Effector memory CD8-positive, alpha-beta T cell (primary cell): ENCODE measurements at places on chromosomes 3 and 15.

DNA sequence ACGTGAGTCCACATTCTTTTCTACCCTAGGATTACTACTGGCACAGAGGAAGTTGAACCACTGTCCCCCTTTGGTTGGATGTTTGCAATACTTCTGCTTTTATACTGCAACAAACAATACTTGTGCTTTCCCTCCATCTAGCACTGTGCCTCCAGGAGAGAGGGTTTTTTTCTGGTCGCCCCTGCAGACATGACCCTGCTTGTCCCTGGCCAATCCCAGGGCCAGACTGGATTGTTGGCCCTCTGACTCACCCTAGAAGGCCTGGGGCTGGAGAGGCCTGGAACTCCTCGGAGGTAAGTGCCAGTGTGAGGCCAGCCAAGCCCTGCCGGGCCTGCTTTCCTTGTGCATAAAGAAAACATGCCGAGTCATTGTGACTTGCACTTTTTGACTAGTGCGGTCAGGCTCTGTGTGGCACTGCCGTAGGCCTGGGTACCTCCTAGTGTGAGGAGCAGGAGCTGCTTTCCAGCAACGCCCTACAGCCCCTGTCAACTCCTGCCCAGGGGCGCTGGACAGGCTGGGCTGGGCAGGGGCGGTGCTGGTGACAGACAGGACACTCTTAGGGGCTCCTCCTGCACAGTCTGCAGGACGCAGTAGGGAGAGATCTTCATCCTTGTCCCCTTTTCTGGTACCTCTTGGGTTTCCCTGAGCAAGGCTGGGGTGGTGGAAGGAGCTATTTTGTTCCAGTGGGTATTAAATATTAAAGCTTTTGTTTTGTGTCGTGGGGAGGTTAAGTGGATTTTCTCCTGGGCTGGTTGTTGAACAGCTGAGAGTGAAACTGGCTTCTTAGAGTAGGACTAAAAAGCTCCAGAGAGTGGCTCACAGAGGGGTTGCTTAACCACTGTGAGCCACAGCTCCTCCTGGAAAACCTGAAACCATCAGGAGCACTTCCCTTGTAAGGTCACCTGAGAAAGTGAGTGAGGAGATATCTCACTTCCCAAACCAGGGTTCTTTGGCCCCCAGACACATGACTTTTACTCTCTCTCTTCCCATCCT is 14.4 kb upstream of the TKT start:
- peaks cover 8% of the 10 kb centered on the region for H3K36me3 ChIP-seq
- no peak overlapping the region for H3K4me3 ChIP-seq
- H3K4me1 ChIP-seq = no peaks in the 10 kb centered on the region
- no peak overlapping the region for H3K27ac ChIP-seq
- no peak for DNase-seq

GRCh38 chr15:68807249-68807648 is 13.4 kb downstream of the ANP32A start:
- H3K4me1 ChIP-seq = peaks cover 72% of the 10 kb centered on the region
- DNase-seq = no peak
- no peaks in the 10 kb centered on the region for H3K27me3 ChIP-seq
- H3K4me3 ChIP-seq = no peak overlapping the region

- no peak overlapping the region for H3K27ac ChIP-seq
- no peak overlapping the region for H3K4me3 ChIP-seq
- no peaks in the 10 kb centered on the region for H3K27me3 ChIP-seq
- no peaks in the 10 kb centered on the region for H3K36me3 ChIP-seq
These were observed 173.5 kb upstream of the LRRN1 start for GRCh38 chr3:3625544-3626271.

GRCh38 chr3:3771567-3771966 is 27.7 kb upstream of the LRRN1 start:
- H3K27ac ChIP-seq = no peak overlapping the region
- H3K36me3 ChIP-seq = no peaks in the 10 kb centered on the region
- H3K4me1 ChIP-seq = no peaks in the 10 kb centered on the region
- H3K27me3 ChIP-seq = no peaks in the 10 kb centered on the region

DNA sequence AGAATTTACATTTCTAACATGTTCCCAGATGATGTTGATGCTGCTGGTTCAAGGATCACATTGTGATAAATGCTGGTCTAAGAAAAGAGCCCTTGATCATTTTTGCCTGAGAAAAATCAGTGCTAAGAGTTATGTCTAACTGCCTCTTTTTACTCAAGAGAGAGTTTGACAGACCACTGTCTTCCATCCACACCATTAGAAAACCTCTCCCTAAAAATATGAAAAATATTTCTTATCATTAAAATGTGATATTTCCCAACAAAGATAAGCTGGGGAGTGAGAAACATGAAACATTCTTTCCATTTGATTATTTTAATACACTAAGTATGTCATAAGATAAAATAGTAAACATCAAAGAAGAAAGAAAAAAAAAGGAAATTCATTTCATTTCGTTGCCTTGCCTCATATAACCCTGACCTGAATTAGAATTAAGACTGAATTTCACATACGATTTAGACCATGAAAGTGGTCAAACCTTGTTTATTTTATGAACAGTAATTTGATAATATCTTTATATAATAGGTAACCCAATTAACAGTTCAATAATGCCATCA is 471.8 kb upstream of the ARHGEF26 start:
- peaks cover under 1% of the 10 kb centered on the region for H3K4me1 ChIP-seq
- H3K27ac ChIP-seq = no peak overlapping the region
- no peaks in the 10 kb centered on the region for H3K36me3 ChIP-seq
- peaks cover 14% of the 10 kb centered on the region for H3K27me3 ChIP-seq

- no peaks in the 10 kb centered on the region for H3K4me1 ChIP-seq
- no peak for DNase-seq
- H3K4me3 ChIP-seq = no peak overlapping the region
- H3K27ac ChIP-seq = no peak overlapping the region
These were observed 68.1 kb upstream of the SCN5A start for GRCh38 chr3:38717355-38718240.

DNA sequence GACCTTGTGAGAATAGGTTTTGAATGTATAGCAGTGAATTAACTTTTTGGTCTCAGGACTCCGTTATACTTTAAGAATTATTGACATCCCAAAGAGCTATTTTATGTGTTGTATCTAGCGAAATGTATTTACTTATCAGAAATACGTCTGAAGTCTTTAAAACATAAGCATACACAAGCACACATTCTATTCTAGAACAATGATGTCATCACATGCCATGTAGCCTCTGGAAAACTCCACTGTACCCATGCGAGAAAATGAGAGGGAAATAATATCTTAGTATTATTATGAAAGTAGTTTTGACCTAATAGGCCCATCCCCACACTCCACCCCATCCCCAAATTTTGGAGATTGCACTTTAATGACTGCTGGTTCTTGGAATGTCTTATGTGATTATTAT is 1.5 kb downstream of the POLR2M start:
- peaks cover 40% of the 10 kb centered on the region for H3K36me3 ChIP-seq
- H3K27me3 ChIP-seq = no peaks in the 10 kb centered on the region
- H3K27ac ChIP-seq = peak overlapping the region; percentile 98

GRCh38 chr3:170007031-170007663 is 30.6 kb upstream of the GPR160 start:
- peaks cover 9% of the 10 kb centered on the region for H3K27me3 ChIP-seq
- H3K36me3 ChIP-seq = no peaks in the 10 kb centered on the region
- peak; percentile 3 for DNase-seq
- H3K4me1 ChIP-seq = peaks cover 12% of the 10 kb centered on the region
- no peak overlapping the region for H3K4me3 ChIP-seq

DNA sequence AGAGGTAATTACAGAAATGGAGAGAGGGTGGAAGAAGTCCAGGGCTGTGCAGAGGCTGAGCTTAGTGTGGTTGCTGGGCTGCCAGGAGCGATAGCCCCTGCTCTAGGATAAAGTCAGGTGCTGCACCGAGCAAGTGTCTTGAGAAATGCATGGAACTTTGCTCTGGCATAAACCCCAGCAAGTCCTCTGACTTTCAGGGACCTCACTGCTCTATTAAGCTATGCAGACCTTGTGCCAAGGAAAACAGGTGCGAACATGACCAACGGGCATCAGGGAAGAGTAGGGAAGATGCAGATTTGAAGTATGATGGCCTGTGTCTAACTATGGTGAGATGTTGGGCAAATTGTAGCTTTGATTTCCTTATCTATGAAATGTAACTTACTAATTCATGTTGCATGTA is 416.8 kb downstream of the NR2F2 start:
- H3K4me1 ChIP-seq = no peaks in the 10 kb centered on the region
- no peak overlapping the region for H3K27ac ChIP-seq
- H3K36me3 ChIP-seq = no peaks in the 10 kb centered on the region
- H3K4me3 ChIP-seq = no peak overlapping the region
- no peaks in the 10 kb centered on the region for H3K27me3 ChIP-seq
- DNase-seq = no peak

DNA sequence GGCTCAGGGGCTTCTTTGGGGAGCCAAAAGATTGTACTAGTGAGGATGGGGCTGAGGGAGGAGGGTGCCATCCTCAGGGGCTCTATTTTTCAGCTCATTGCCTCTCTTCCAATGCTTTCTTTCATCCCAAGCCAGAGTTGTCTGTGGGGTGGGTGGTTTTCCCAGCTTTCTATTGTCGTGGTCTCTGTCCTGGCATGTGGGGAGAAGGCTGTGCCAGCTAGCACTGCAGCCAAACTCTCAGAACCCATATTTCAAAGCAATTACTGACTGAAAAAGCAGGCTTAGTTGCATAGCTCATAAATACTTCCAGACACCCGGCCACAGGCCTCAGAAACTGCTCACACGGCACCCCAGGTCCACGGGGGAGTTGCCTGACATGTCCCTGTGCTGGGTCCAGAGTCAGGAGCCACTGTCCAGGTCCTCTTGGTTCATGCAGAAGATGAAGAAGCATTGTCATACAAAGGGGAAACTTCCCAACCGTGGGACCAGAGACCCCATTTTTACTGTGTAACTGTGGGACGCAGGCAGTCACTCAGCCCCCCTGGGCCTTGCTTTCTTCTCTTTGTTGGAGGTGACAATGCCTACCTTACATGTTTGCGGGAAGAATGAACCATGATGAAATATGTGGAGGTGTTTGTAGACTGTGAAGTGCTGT is 27.6 kb downstream of the FGD5 start:
- no peak overlapping the region for H3K27ac ChIP-seq
- no peak for DNase-seq
- no peaks in the 10 kb centered on the region for H3K4me1 ChIP-seq
- no peak overlapping the region for H3K4me3 ChIP-seq

DNA sequence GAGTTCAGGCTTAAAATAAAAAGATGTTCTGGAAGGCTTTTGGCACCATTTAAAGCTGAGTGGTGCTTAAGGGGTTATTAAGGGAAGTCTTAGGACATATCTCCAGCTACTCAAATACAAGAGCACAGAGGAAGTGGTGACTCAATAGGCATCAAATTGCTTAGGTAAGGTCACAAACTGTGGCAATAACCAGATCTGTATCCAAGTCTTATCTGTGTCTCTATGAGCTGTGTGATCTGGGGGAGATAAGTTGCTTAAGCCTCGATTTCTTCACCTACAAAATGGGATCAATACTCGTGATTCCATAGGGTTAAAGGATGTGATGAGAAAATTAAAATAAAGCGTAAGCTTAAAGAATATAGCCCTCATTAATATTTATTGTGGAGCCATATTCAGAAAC is 7.6 kb downstream of the HDC start:
- no peak overlapping the region for H3K27ac ChIP-seq
- peaks cover 35% of the 10 kb centered on the region for H3K4me1 ChIP-seq
- H3K36me3 ChIP-seq = peaks cover 15% of the 10 kb centered on the region
- no peak for DNase-seq
- no peaks in the 10 kb centered on the region for H3K27me3 ChIP-seq

- no peak for DNase-seq
- H3K27me3 ChIP-seq = peaks cover 66% of the 10 kb centered on the region
- H3K36me3 ChIP-seq = no peaks in the 10 kb centered on the region
- no peak overlapping the region for H3K4me3 ChIP-seq
- no peak overlapping the region for H3K27ac ChIP-seq
- H3K4me1 ChIP-seq = no peaks in the 10 kb centered on the region
These were observed 62.7 kb upstream of the LARS2 start for GRCh38 chr3:45325676-45326075.

- no peaks in the 10 kb centered on the region for H3K27me3 ChIP-seq
- H3K4me1 ChIP-seq = peaks cover 2% of the 10 kb centered on the region
- H3K4me3 ChIP-seq = no peak overlapping the region
- peak overlapping the region; percentile 64 for H3K27ac ChIP-seq
- no peaks in the 10 kb centered on the region for H3K36me3 ChIP-seq
- no peak for DNase-seq
These were observed 72.7 kb upstream of the TSPAN3 start for GRCh38 chr15:77143616-77144015.

GRCh38 chr3:160393346-160394008 is 5.5 kb downstream of the IFT80 start:
- no peaks in the 10 kb centered on the region for H3K27me3 ChIP-seq
- peaks cover 6% of the 10 kb centered on the region for H3K36me3 ChIP-seq
- peaks cover 18% of the 10 kb centered on the region for H3K4me1 ChIP-seq
- H3K4me3 ChIP-seq = no peak overlapping the region
- DNase-seq = no peak

DNA sequence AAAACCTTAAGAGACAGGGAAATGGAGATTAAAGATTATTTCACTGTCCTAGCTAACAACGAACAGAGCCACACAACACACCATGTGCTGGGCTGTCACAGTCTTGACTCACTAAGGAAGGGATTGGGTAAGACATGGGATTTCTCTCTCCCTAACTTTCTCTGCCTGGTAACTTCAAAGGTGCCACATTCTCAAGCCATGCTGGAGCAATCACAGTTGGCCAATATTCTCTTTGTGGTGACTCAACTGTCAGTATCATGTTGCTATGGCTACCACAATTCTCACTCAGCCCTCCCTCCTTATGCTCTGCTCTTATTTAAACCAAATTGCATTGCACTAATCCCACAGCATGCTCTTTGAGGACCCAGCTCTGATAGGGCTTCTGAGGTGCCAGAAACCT is 74.0 kb downstream of the OXNAD1 start:
- no peaks in the 10 kb centered on the region for H3K27me3 ChIP-seq
- peak overlapping the region; percentile 87 for H3K27ac ChIP-seq
- H3K4me3 ChIP-seq = peak overlapping the region; percentile 62

- no peak overlapping the region for H3K27ac ChIP-seq
- no peak overlapping the region for H3K4me3 ChIP-seq
- DNase-seq = no peak
- peaks cover 39% of the 10 kb centered on the region for H3K27me3 ChIP-seq
- H3K36me3 ChIP-seq = no peaks in the 10 kb centered on the region
These were observed 14.3 kb downstream of the BCL2L10 start for GRCh38 chr15:52098323-52098722.

GRCh38 chr3:54863366-54863765 is 64.5 kb downstream of the LRTM1 start:
- no peak for DNase-seq
- peaks cover 4% of the 10 kb centered on the region for H3K4me1 ChIP-seq
- no peaks in the 10 kb centered on the region for H3K36me3 ChIP-seq
- H3K27me3 ChIP-seq = no peaks in the 10 kb centered on the region
